Osteoblast (primary cell): ENCODE measurements at places on chromosomes 4 and X.

GRCh38 chrX:31392513-31392912 is 320.7 kb upstream of the FTHL17 start:
- peak; percentile 11 for DNase-seq

DNA sequence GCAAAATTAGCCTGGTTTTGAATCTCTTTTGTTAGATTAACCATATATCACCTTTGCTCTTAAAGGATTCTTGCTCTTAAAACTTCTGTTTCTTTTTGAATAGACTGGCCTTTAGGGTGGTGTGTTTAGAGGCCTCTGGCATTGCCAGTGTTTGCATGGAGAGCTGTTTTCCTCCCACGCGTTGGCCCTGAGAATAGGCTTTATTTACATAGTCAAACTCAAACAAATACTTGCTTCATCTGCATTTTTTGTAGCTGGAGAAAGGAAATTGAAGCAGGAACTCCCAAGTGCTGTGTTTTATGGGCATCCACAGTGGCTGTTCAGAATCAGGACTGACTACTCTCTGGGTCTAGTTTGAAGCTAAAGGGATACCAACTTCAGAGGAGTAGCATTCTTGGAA is 2.7 kb downstream of the SHROOM2 start:
- DNase-seq: no peak

- DNase-seq: no peak
Observed at GRCh38 chr4:78599147-78599546, 47.6 kb downstream of the ANXA3 start.

DNA sequence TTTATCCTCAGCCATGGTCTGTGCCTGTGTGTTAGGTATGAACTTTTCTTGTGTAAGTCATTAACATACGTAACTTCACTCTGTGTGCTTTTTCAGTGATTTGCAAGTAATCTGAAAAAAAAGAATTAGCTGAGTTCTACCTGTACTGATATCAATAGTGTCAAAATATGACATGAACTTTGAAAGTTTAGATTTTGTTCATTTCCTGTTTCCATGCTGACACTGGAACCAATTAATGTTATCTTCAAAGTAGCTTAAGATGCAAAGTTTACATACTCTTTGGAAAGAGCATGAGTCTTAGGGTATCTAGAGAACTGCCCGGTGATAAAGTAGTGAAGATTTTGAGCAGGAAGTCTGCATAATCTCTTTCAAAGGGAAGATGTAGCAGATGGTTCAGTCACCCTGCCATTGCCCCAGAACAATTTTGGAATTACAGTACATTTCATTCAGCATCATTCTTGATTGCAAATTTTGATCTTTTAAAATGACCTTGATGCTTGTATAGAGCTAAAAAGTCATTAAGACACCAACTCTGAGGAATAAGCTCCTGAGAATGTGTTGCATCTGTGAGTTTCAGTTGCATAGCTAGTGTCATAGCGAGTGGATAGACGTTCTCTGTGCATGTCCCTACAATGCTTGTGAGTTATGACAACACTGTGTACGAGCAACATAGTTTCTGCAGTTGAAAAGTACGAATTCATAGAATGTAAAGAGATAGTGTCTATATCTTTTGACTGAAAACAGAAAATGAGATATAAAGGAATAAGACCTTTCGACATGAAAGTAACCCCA is 130.5 kb downstream of the PTTG2 start:
- no peak for DNase-seq

DNA sequence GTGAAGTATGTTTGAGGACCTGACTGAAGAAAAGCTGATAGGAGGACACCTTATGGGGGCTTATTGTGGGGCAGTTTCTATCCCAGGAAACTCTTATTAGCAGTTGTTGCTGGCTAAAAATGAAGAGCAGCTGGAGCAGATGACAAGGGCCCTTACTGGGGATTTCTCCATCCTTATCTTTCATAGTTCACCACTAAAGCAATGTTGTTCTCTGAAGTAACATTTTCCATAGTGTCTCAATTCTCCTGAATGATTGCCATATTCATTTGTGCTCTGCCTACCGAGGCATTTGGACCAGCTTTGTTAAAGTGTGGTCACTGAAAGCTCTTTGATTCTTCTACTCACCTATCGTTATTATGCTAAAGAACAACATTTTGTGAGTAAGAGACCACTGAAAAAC is 7.7 kb downstream of the ENOX2 start:
- DNase-seq: no peak

DNA sequence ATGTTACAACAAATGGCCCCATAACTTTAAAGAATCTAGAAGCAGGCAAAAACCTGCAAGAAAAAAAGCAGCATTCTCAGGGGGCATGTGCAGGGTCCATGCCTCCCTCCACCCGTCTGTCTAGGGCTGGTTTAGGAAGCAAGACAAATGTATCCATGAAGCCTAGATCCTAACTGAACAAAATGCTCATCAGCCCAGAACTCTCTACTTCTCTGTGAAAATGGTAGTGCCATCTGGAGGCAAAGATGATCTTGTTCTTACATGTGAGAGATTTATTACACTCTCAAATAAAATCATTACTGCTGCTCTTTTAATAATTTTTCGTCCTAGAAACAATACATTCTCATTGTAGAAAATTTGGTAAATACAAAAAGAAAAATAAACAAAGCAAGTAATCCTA is 26.7 kb downstream of the NR3C2 start:
- no peak for DNase-seq

- peak; percentile 68 for DNase-seq
Observed at GRCh38 chr4:41935652-41936021, 408 bp downstream of the TMEM33 start.

- no peak for DNase-seq
Observed at GRCh38 chr4:54793856-54794422, 136.2 kb downstream of the KIT start.

DNA sequence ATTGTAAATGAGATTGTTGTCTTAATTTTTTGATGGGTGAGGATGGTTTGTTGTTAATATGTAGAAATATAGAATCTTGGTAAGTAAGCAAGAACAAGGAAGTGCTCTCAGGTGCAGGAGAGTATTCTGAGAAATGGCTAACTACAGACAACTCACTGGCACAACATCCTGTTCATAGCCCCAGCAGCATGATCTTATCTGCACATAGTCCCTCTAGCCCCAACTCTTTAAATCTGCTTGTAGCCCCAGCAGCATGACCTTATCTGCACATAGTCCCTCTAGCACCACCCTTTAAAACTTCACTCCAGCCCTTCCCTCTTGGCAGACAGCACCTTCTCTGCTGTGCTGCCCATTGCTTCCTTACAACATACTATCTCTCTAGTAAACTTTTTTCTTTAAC is 1957.1 kb upstream of the ADGRL3 start:
- no peak for DNase-seq

GRCh38 chr4:162804351-162804924 is 362.3 kb downstream of the NAF1 start:
- DNase-seq: no peak

DNA sequence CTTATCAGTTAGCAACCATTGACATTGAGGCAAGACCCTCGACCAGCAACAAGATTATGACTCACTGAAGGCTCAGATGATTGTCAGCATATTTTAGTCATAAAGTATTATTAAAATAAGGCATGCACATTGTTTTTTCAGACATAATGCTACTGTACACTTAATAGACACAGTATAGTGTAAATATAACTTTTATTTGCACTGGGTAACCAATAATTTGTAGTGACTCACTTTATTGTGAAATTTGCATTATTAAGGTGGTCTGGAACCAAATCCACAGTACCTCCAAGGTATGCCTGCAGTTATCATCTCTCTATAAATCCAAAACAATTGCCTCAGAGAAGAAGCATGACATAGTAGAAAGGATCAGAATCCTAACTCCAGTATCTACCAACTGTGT is 330.1 kb upstream of the SMIM31 start:
- DNase-seq: no peak

- DNase-seq: no peak
Observed at GRCh38 chr4:163591614-163592020, 97.1 kb downstream of the TMA16 start.

GRCh38 chrX:18861511-18861910 is 122.4 kb downstream of the PHKA2 start:
- DNase-seq: no peak

GRCh38 chr4:30068234-30068633 is 651.9 kb upstream of the PCDH7 start:
- no peak for DNase-seq

DNA sequence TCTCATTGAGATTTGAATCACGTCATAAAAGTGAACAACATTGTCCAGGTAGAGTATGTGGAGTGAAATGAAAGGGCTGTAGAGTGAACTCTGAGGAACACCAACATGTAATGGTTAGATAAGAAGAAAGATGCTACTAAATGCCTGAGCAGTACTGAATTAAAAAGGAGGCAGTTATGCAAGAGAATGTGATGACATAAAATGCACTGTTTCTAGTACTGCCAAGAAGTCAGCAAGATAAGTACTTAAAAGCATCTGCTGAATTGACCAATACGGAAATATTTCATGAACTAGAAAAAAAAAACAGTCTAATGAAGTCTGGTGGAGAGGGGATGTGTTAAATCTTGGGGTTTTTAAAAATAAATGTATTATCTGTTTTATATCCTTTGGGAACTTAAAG is 583.8 kb upstream of the GALNT7 start:
- no peak for DNase-seq

DNA sequence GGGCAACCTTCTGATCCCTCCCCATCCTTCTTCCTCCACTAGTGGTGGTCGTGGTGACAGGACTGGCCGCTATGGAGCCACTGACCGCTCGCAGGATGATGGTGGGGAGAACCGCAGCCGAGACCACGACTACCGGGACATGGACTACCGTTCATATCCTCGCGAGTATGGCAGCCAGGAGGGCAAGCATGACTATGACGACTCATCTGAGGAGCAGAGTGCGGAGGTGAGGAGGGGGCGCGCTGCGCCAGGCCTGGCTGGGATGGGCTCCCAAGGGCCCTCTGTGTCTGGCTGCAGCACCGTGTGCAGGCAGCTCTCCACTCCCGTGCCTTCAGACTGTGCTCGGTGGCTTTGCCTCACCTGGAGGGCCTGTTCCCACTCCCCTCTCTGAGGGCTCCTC is 24.3 kb downstream of the RBM10 start:
- DNase-seq: no peak

GRCh38 chr4:150236626-150237025 is 158.4 kb downstream of the DCLK2 start:
- DNase-seq: peak; percentile 69

GRCh38 chr4:37715889-37716402 is 29.8 kb upstream of the RELL1 start:
- no peak for DNase-seq

- no peak for DNase-seq
Observed at GRCh38 chr4:1058198-1058996, 47.0 kb downstream of the FGFRL1 start.

- DNase-seq: no peak
Observed at GRCh38 chr4:54373718-54374210, 144.7 kb downstream of the PDGFRA start.

GRCh38 chr4:47367761-47368160 is 95.7 kb downstream of the COMMD8 start:
- no peak for DNase-seq

DNA sequence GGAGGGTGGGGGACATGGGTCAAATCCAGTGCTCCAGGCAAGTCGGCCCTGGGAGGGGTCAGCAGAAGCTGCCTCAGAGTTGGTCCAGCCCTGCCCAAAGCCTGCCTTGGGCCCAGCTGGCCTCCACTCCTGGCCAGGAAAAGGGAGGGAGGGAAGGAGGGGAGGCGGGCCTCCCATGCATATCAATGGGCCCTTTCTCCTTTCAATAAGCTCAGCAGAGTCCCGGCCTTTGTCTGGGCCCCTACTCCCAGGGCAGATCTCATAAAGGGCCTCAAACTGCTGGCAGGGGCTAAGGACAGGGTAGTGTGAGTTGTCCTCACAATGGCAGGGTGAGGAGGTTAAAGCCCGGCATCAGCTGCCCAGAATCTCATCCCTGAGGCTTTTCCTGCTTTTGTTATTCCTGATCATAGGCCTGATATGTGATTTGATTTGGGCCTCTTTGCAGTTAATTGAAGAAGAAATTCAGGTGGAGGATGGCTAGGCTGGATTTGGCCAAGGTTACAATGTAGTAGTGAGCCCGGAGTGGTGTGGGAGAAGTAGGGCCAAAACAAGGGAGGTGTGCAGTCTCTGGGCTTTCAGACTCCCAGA is 121.1 kb upstream of the ATP6AP2 start:
- no peak for DNase-seq

DNA sequence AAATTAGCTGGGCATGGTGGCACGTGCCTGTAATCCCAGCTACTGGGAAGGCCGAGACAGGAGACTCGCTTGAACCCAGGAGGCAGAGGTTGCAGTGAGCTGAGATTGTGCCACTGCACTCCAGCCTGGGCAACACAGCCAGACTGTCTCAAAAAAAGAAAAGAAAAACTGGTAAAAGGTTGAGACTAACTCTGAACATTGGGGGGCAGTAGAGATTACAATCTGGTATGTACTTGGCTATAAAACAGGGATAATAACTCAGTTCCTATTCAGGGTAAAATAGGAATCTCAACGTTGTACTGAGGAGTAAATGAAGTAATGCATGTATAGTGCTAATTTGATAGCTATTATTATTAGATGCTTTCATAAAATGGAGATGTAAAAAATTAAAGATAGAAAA is 12.5 kb upstream of the KLF8 start:
- no peak for DNase-seq

DNA sequence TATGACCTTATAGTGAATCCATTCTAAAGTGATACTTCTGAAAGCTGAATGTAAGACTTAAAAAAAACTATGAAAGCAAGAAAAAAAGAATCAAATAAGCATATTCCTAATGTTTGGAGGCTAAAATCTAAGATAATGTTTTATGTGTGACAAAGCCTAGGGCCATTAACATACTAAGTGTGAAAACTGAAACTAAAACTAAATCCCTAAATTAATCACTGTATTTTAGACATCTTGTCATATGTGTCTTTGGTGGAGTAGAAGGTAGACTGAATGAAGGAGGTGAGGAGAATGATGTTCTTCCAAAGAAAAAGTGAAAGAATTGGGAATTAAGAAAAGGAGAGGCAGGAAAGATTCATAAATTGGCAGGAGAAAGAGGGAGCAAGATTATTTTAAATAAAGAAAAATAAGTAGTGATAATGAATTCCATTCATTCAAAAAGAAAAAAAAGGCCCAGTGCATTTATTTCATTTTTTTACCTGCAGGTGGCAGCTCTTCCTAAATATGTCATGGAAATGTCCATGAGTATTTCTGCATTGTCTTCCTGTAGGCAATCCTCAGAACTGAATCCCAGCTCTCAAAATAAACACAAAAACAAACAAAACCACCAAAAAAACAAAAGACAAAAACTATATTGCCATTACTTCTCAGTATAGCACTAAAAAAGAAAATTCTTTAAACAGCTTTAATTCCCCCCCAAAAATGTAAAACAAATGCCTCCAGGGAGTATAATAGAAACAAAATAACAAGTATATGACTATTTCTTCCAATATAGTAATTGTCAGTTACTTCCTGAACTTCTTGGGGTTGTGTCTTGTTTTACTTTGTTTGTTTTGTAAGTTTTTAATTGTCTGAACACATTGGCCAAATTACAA is 17.0 kb upstream of the AP1AR start:
- DNase-seq: peak; percentile 75

GRCh38 chr4:162364651-162365050 is 200.9 kb upstream of the FSTL5 start:
- no peak for DNase-seq

GRCh38 chr4:8645753-8646124 is 53.2 kb downstream of the CPZ start:
- peak; percentile 39 for DNase-seq
